ENCODE measurements at places on chromosomes 5 and 9.

DNA sequence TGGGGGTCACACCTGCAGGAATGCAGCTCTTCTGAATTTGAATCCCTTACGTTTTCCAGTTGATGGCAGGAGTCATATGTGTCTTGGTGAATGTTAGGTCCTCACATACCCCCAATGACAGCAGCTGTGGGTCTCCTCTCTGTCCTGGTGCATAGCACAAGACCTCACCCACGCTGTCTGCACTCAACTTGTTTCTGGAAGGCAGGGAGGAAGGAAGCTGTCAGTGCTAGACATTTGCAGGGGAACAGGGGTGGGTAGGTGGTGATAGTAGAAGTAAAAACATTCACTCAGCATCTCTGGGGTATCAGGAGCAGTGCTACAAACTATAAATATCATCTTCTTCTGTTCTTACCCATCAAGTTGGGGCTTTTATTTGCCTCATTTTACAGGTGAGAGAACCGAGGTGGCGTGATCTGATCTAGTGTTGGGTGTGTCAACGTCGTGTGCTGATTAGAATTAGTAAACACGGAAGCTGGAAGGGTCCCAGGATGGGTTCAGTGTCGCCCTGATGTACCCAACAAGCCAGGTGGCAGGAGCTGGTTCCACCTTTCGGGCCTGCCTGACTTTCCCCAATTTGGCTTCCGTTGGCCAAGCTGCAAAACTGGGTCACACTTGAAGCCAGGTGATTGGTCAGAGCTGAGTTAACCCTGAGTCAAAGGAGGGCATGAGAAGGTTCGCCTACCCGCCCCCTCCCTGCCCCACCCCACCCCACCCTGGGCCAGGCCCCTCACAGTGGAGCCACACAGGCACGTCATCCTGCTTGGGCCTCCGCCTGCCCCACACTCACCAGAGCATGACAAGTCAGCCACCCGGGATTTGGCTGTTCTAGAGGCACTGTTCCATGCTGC is 15.8 kb downstream of the ERGIC1 start:
- DNase-seq, result peak; percentile 87

DNA sequence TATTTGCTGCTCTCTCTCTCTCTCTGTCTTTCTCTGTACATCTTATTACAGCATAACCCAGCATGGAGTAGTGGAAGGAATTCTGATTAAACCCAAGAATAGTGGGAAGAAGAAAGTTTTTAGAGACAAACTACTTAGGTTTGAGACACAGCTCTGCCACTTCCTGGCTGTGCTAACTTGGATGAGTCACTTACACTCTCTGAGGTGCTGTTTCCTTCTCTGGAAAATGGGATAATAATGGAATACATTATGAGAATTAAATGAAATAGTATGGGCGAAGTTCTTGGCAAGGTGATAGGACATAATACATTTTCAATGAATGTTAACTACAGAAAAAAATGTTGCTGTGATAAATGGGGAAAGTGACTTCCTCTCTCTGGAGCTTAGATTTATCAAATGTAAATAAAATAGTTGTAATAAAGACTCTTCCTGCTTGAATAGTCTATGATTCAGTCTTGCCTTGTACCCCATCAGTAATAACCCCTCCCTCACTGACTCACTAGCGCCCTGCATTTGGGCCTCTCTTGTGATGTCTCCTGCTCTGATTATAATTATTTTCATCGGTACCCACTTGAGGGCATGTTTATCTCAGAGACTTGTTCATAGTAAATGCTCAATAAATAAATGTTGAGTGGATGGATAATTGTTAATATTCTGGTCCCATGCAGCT is 27.6 kb downstream of the KIF4B start:
- no peak for DNase-seq

- no peak for DNase-seq
Measured at GRCh38 chr9:32906213-32906612, 95.2 kb downstream of the APTX start.

GRCh38 chr9:137128862-137129455 is 10.0 kb upstream of the GRIN1 start:
- peak; percentile 37 for DNase-seq

- DNase-seq, result no peak
Measured at GRCh38 chr9:111272581-111272980, 57.4 kb downstream of the OR2K2 start.

DNA sequence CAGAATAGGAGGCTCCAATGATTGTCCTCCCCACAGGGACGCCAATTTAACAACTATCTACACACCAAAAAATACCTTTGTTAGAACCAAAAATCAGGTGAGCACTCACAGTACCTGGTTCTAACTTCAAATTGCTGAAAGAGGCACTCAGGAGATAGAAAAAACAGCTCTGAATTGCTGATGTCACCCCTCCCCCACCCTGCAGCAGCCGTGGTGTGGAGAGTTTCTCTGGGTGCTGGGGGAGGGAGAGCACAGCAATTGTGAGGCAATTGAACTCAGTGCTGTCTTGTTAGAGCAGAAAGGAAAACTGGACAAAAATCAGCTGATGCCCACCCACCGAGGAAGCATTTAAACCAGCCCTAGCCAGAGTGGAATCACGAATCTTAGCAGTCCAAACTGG is 41.8 kb downstream of the TNFSF8 start:
- DNase-seq, result no peak

DNA sequence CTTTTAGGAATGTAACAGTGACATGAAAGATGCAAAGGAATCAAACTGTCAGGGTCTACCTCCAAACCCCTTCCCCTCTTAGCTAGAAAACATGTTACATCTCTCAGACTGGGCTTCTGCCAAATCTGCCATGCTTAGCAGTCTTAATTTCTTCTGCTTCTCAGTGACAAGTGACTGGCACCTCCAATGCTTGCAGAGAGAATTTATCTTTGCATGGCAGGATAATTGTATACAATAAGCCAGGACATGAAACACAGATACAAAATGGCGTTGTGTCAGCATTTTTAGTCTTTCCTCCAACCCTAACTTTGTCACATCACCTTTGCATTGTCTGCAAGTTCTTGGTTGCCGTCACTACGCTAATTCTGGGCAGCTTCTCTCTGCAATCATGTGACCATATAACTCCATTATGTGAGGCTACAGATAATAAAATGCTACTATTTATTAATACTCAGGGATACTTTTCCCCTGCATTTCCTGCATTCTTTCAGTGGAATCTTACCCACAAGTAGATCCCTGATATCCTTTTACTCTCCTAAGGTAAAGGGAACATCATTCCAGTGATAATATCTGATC is 89.8 kb downstream of the PLCXD3 start:
- DNase-seq, result no peak

- no peak for DNase-seq
Measured at GRCh38 chr5:5273976-5274375, 133.8 kb downstream of the ADAMTS16 start.

GRCh38 chr5:82984786-82985735 is 92.1 kb downstream of the TMEM167A start:
- no peak for DNase-seq

GRCh38 chr5:1161833-1162229 is 39.6 kb upstream of the SLC6A19 start:
- no peak for DNase-seq

- no peak for DNase-seq
Measured at GRCh38 chr5:33363537-33363936, 77.2 kb upstream of the TARS1 start.

DNA sequence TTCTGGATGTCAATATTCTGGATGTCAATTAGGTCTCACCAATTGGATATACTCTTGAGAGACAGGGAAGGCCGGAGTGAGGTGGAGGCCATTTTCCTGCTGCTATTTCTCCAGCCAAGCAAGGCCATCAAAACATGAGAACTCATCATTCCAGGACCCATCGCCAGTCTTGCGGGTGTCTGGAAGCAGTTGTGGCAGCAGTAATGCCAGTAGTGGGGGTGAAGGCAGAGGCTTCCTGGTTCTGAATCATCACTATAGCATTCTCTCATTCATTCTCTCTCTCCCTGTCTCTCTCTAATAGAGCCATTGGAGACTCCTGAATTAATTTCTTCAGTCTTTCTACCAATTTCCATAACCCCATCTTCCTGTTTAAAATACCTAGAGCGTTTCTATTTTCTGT is 71.8 kb downstream of the EGFLAM start:
- DNase-seq, result peak; percentile 81

DNA sequence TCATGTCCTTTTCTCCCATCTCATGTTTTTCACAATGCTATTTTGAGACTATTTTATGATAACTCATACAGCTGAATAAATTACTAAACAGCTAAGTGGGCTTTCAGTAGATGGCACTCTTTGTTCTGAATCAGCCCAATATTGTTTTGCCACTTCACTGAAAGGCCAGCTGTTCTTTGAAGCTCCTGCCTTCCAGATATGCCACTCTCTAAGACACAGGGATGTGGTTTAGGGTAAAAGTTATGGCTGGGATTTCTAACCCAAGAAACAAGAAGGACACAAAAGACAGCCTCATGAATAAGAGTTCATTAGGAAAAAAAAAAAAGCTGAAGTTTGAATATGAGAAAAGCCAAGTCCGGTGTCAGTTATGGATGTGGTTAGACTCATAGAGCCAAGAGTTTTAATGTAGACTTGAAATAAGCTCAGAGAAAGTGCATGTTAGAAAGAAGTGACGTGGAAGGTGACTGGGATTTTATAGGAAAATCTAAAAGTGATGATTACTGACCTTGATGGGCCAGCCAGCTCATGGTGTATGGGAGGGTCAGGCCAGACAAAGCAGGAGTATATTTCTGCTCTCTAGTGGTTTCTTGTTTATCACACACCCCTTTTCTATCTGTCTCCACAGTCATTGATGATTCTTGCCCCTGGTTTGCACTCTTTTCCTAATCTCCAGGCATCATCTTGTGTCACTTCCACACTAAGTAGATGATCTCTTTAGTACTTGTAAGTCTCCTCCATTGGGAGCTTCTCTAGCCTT is 488.5 kb downstream of the NR2F1-AS1 start:
- DNase-seq, result no peak

GRCh38 chr9:133754688-133755227 is 16.6 kb upstream of the SARDH start:
- no peak for DNase-seq

- DNase-seq, result no peak
Measured at GRCh38 chr5:10481241-10481935, 39.7 kb downstream of the ROPN1L start.

- no peak for DNase-seq
Measured at GRCh38 chr9:80875947-80876346, 813.4 kb downstream of the TLE1 start.

- peak; percentile 73 for DNase-seq
Measured at GRCh38 chr9:105103776-105104175, 140.7 kb upstream of the SLC44A1 start.

DNA sequence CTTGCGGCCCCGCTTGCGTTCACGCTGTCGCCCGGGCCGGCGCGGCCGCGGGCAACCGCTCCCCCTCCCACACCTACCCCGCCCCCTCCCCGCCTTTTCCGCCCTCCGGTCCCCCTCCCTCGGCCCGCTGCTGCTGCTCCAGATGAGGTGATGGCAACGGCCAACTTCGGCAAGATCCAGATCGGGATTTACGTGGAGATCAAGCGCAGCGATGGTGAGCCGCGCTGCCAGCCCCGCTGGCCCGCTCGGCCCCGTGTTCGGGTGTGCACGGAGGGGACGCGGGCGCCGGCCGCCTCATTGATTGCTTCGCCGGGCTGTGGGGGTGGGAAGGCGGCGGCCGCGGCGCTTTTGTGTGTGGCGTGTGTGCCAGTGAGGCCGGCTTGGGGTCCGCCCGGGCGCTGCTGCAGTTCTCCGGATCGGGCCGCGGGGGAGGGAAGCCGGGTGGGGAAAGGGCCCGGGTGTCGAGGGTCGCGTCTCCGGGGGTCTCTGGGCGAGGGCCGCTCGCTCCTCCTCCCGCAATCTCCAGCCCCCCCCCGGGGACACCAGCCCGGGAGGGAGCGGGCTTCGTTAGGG is 403 bp downstream of the KIF2A start:
- DNase-seq, result no peak

DNA sequence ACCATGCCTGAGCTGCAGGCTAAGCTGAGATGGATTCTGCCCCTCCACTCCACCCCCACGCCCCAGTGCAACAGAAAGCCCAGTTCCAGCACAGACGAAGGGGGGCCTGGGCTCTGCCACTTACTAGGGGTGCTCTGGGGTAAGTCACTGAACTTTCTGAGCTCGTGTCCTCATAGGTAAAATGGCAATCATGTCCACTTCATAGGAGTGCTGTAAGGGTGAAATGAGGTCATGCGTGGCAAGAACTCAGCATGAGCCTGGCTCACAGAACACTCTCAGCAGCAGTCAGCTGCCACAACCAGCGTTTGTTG is 8.4 kb upstream of the PSD2 start:
- DNase-seq, result no peak

DNA sequence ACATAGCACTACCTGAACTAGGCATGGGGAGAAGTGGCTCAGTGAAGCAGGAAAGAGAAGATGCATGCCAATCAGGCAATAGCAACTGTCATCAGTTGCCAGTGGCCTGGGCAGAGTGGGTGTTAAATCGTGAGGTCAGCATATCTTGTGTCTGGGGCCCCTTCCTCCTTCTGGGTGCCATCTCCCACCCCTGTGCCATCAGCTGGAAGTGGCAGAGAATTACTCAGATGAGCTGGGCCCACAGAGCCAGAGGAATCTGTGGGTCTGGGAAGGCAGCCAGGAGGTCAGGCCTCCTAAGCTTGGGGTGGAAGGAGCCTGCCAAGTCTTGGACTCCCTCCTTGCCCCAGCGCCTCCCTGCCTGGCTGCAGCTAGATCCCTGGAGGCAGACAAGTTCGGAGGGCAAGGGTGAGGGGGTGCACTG is 66.5 kb downstream of the GALNT12 start:
- DNase-seq, result peak; percentile 9

- DNase-seq, result no peak
Measured at GRCh38 chr5:147921136-147921535, 14.8 kb upstream of the C5orf46 start.

DNA sequence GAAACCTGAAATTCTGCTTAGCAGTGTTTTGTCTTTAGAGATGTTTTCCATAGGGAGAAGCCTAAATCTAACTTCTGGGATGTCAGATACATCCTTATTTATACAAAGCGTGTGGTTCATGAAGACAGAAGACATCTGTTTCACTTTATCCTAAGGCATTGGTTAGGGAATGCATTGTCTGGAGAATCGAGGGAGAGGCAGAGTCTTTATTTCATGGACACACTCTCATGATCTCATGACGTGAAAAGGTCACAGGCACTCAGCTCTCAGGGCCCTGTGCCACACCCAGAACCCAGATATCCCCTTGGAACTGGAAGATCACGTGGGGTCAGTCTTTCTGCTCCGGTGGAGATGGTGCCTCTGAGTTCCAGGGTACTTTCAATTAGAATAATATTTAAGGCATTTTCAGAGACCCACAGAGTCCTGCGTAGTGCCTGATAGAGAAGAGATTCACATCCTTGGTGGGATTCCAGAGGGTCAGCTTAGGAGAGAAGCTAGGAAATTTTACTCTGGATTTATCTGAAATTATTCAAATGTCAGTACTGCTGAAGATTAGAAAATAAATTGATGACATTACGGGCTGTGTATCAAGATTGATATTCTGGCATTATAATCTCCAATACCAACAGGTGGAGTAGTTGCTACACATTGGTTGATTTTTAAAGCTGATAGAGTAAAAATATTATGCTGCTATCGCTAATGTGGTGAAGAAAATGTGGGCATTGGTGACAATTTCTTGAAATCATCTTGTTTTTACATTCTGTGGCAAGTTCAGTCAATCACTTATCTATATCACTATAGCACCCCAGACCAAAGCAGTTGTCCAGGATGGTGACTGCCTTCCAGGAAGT is 378.3 kb downstream of the MTRR start:
- DNase-seq, result no peak

- no peak for DNase-seq
Measured at GRCh38 chr9:134276453-134277245, 49.6 kb upstream of the RXRA start.

GRCh38 chr9:33458444-33458843 is 11.1 kb upstream of the AQP3 start:
- peak; percentile 44 for DNase-seq
